ENCODE measurements at places on chromosomes 1 and 21. TPM values are rescaled to one million over a fixed set of nuclear protein-coding genes. Genes with fewer than 3 reads are reported as not detected.

The APCS gene
- total RNA-seq, result not detected

DNA sequence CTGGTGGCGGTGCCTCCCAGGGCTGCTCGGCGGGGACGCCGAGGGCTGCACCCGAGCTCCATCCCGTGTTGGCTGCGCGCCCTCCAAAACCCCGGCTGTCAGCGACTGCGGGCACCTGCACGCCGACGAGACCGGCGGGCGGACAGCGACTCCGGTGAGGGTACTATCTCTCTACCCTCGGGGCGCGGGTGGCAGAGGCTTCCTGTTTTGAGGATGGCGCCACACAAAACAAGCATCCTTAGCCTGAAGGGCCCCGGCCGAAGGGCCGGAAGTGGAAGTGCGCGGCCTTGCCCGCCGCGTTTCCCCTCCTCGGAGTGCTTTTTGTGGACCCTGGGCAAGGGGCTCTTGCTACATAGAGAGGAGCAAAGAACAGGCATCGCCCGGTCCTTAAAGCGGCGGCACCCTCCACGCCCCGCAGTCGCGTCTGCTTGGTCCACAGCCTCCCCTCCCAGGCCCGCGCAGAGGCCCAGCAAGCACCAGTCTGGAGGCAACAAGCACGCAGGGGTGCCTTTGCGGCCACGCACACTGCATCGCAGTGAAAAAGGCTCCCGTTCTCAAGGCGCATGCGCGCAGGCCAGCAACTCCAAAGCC is 561 bp upstream of the COQ8A start:
- peak; percentile 77 for DNase-seq

The EIF4G3 gene
- total RNA-seq, result 112 TPM

GRCh38 chr1:156119503-156120209 is 5.1 kb downstream of the LMNA start:
- no peak for DNase-seq

- no peak for DNase-seq
Measured at GRCh38 chr1:15592285-15592684, 7.4 kb upstream of the AGMAT start.

The EXTL1 gene
- 53.3 TPM for total RNA-seq

The FAAH gene
- 59.5 TPM for total RNA-seq

The B3GALT5 gene
- total RNA-seq, result 2.8 TPM

- no peak for DNase-seq
Measured at GRCh38 chr1:236058141-236058934, 6.6 kb downstream of the NID1 start.

The LEFTY1 gene
- total RNA-seq, result 1.8 TPM

The TMEM52 gene
- total RNA-seq, result 1.6 TPM

The KIFAP3 gene
- total RNA-seq, result 141 TPM

- no peak for DNase-seq
Measured at GRCh38 chr21:18518054-18518481, 114.5 kb upstream of the TMPRSS15 start.

DNA sequence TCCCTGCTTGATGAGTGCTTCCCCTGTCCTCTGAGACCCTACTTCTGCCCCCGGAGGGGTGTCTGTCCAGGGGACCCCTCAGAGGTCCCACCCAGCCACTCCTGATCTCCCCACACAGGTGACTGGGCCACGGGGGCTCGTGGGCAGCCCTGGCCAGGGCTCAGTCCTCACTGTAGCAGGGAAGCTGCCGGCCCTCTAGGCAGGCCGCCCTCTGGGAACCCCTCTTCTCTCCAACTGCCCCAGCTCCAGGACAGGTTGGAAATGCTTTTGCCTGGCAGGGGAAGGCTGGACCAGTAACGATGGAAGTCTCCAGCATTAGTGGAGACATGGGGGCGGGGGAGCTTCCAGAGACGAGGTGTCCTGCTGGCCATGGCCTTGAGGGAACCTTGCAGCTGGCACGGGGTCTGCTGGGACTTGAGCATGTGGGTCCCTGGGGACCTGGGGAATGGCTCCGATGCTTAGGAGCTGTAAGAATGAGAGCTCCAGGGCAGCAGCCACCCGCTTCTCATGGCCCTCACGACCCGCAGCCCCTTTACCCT is 3.1 kb upstream of the FNDC10 start:
- DNase-seq, result no peak

GRCh38 chr1:31924839-31925238 is 13.3 kb downstream of the PTP4A2 start:
- no peak for DNase-seq

The EFNA1 gene
- total RNA-seq, result 25.7 TPM

The FAM72B gene
- total RNA-seq, result 2.6 TPM

- DNase-seq, result no peak
Measured at GRCh38 chr21:41923631-41924367, 30.0 kb downstream of the C2CD2 start.

DNA sequence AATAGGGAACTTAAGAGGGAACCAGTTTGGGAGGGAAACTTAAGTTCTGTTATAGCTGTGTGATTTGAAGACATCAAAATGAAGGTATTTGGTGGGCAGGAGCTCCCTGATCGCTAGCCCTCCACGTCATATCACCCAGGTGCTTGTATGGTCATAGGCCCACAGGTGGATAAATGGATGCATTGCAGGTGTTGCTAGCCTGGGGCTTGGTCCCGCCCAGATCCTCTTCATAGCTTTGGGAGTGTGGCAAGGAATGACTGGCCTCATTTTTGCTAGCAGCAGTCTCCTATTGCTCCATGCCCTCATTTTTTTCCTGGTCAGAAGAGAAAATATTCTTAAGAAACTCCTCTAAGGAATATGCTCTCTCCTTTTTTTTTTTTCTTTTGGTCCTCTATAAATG is 11.3 kb downstream of the GNPAT start:
- DNase-seq, result no peak

GRCh38 chr1:214471458-214471857 is 79.9 kb downstream of the PTPN14 start:
- DNase-seq, result no peak

The HCN3 gene
- total RNA-seq, result 14.9 TPM

GRCh38 chr1:109788695-109789521 is 25.2 kb upstream of the EPS8L3 start:
- no peak for DNase-seq

DNA sequence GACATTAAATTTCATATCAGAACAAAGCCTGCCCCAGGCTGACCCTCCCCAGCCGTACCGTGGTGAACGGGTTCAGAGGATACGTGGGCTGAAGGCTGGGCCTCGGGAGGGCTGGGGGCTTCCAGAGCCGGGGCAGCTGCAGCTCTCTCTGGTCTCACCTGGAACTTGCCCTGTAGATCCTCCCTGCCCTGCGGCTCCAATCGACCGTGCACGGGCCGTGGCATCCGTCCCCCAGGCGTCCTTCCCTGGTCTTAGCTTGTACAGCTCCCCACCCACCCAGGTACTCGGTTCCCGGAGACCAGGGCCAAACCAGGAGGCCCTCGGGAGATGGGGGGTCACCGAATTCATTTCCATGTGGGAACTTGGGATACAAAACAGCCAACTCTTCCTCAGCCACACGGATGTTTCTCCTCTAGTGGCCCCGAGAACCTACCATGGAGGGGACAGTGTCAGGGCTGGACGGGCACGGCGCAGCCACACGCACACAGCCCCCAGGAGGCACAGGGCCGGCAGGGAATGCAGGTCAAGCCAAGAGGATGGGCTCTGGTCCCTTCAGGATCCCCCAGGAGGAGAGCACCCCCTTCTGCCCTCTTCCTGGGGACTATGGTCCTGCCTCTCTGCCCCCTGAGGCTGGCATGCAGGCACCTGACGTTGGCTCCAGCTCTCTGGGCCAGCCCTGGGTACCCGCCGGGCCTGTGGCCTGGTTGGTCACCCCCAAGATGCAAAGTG is 3.1 kb downstream of the B3GALT6 start:
- no peak for DNase-seq

- DNase-seq, result no peak
Measured at GRCh38 chr1:174974711-174975119, 25.0 kb upstream of the CACYBP start.

The KRTAP12-2 gene
- not detected for total RNA-seq

DNA sequence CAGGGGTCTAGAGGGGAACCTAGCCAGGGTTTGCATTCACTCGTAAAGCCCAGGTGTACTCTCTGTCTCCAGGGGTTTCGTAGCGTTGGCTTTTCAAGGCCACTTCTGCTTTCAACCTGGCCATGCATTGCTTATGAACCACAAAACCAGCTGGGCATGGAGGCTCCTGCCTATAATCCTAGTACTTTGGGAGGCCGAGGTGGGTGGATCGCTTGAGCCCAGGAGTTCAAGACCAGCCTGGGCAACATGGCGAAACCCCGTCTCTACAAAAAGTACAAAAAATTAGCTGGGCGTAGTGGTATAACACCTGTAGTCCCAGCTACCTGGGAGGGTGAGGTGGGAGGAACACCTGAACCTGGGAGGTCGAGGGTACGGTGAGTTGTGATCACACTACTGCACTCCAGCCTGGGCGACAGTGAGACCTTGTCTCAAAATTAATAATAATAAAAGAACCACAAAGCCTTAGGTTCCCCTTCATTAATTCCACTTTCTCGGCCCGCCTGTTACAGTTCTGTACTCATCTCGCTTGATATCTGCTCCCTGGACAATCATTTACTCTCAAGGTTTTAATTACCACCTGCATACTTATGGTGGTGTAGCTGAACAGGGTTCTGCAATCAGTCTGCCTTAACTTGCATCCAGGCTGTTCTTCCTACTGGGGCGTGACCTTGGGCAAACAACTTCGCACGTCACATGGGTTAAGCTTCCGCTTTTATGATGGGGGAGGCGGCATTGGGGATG is 6.1 kb downstream of the SLC16A4 start:
- DNase-seq, result no peak

- DNase-seq, result no peak
Measured at GRCh38 chr1:22408230-22408629, 43.4 kb upstream of the ZBTB40 start.

The CD2 gene
- 1.0 TPM for total RNA-seq

GRCh38 chr1:15722836-15723532 is 13.1 kb upstream of the SLC25A34 start:
- DNase-seq, result no peak

All from dorsolateral prefrontal cortex (tissue), 122 donors.